Left kidney (tissue), 8 donors: ENCODE measurements at places on chromosomes 16 and 17.

DNA sequence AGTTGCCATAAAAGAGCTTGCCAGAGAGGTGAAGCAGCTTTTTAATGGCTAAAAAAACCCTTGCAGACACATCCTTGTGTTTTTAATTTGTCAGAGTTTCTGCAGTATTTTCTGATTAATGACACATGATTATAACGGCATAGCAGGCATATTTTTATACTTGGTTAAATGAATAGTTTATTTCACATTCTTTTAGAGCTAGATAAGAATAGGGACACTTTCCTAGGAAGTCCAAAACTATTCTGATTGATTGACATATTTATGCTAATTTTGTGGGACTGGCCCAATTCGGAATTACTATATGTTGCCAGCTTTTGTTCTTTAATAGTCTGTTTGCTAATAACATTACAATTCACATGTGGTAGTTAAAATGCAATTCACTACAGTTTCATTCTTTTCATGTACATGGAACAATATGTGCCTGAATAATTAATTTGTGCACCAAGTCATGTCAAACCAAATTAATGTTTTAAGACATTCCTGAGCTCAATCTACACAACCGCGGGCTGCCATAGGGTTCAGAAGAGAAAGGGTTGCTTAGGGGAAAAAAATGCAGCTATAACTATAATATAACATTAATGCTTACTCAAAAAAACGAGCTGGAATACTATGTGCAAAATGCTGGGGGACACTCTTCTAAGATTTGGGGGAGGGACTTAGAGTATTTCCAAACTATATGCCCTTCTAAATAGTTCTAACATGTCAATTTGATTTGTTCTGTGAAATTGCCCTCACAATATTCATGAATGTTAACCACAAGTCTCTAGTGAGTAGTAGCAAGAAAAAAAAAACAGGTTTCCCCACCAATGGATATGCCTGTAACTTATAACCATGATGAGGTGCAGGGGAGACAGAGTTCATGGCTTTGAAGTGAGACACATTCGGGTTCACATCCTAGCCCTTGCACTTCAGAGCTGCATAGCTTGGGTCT, 305.4 kb downstream of the CEP112 start:
- no peak for DNase-seq

DNA sequence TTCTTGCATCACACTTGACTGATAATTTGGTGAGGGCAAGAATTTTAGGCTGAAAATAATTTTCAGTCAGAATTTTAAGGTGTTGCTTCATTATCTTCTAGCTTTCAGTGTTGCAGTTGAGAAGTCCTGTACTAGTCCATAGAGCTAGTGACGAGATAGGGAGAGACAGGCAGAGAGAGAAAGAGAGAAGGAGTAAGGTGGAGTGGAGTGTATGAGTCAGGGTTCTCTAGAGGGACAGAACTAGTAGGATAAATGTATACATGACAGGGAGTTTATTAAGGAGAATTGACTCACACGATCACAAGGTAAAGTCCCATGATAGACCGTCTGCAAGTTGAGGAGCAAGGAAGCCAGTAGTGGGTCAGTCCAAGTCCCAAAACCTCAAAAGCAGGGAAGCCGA, 127.2 kb downstream of the UTP18 start:
- no peak for DNase-seq

GRCh38 chr16:54926166-54926838, 4.4 kb upstream of the IRX5 start:
- peak; percentile 13 for DNase-seq

DNA sequence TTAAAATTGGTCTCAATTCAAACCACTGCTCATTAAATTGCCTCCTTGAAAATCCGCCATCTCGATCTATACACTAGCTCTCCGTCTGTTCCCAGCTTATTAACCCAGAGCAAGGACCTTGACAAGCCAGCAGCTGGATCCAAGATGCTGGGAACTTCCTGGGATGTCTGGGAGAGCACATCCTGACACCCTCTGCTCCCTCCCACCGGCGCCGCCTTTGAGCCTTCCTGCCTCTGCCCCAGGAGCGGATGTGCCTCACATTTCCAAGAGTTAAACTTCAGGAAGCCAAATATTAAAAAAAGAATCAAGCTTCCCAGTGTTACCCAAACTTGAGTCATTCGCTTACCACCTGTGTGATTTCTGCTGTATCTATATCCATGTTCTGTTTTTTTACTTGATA, 107.9 kb downstream of the HAPSTR1 start:
- DNase-seq: no peak

- no peak for DNase-seq
Observed at GRCh38 chr16:15961060-15961511, 11.7 kb downstream of the ABCC1 start.

DNA sequence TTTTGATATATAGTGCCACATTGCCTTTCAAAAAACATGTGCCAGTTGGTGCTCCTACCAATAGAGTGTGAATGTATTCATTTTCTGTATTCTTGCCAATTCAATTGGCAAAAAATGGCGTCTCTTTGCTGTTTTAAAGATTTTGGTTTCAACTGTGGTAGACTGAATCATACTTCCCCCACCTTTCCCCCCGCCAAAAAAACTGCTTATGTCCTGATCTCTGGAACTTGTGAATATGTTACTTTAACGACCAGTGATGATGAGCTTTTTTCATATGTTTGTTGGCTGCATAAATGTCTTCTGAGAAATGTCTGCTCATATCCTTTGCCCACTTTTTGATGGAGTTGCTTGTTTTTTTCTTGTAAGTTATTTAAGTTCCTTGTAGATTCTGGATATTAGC, 325.1 kb upstream of the KCNJ16 start:
- DNase-seq: no peak

- no peak for DNase-seq
Observed at GRCh38 chr16:16101585-16101984, 121.7 kb downstream of the ABCC6 start.

DNA sequence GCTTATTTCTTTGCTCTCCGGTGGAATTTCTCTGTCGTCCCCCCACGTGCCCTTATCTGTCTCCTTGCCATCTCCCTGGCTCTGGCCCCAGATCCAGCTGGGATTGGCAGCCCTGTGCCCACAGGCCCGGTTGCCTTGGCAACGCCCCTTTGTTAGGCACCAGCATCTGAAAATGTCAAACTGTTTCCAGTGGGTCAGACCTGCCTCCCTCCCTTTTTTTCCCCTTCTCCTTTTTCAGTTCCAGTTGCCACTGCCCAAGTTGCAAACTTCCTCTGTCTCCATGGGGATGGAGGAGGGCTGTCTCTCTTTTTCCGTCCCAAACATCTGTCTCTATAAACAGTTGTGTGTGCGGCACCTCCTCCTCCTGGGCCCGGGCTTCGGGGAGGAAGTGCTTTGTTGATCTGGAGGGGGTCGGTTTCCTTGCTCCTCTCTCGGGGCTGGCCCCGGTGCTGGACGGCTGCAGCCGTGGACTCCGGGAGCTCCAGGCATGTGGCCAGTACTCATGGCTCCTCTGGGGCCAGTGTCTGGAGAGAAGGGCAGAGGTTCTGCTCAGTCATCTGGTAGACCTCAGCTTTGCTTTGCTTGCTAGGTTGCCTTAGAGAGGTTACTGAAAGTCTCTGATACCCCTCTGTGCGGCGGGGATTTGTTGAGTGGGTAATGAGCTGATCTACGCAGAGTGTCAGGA, 35.3 kb downstream of the SOCS3 start:
- peak; percentile 93 for DNase-seq

DNA sequence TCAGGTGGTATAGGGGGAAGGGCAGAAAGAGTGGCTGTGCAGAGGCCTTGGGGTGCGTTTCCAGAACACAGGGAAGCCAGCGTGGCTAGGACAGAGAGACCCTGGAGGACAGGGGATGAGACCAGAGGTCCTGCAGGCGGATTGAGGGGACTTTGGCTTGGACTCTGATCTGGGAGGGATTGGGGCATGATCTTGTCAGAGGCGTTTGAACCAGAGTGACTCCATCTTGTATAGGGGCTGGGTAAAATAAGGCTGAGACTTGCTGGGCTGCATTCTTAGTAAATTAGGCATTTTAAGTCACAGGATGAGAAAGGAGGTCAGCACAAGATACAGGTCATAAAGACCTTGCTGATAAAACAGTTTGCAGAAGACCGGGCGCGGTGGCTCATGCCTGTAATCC, 5.4 kb upstream of the NATD1 start:
- DNase-seq: no peak

- no peak for DNase-seq
Observed at GRCh38 chr17:31378638-31379037, 12.8 kb upstream of the RAB11FIP4 start.

GRCh38 chr17:33647956-33648355, 354.9 kb upstream of the ASIC2 start:
- peak; percentile 17 for DNase-seq
